A172 (cell line): ENCODE measurements at places on chromosomes 5 and 9.

DNA sequence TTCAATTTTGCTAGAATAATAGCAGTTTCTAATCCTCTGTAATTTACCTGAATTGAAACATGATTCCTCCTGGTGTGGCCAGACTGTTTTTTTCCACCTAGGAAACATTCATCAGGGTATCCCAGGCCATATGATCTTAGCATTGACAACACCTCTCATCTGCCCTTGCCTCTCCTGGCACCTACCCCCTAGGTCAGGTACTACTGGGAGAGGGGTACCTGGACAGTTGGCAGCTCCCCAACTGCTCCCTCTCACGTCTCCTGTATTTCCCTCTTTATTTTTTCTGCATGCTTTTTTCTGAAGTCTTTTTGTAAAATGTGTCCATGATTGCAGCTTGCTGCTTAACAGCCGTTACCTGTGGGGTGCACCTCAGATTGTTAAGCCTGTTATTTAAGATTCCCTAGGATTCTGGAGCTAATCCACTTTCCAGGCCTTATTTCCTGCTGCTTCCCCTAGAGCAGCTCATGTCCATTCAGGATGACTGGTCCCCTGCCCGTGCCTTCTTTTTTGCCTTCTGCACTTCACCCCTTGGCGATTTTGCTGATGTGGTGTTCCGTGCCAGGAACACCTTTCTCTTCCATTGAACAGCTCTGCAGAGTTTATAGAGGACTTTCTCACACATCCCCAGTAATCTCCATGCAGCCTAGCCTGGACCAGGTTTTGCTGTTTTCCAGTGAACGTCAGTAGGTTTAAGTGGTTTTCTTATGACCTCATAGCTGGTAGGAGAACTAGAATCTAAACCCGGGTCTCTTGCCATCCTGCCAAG, 33.6 kb downstream of the SNX30 start:
- no peak for DNase-seq

DNA sequence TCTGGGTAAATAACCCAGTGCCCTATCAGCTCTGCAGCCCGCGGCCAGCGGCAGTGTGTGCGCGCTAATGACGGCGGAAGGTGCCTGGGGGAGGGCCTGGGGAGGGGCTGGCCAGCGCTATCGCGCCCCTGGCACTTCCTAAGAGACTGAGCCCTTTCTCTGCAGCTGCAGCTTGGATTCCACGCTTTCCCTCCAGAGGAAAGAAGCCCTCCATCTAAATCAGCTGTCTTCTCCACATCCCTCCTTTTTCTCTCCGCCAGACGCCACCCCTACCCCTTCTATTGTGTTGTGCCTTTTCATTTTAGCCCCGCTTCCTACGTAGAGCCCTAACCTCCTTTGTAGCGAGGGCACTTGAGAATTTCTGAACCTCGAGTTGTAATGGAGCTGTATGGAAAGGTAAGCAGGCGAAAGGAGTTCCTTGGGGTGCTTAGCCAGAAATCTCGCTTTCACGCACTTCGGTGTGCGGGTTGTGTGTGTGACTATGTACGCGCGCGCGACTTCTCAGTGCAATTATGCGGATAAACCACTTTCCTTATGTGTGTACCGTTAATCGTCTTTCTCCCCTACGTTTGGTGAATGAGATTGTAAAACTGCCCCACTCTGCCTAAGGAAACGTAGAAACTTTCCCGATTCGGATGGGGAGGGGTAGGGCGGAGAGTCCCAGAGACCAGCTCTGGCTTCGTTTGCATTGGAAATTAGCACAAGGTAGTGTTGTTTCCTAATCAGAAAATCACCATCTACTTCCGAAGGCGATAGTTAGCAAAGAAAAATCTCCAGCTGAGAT, 664 bp upstream of the RAB3C start:
- DNase-seq, result no peak

GRCh38 chr5:1300581-1301083, 5.8 kb upstream of the TERT start:
- DNase-seq, result no peak

GRCh38 chr5:8829323-8830029, 716.4 kb downstream of the SEMA5A start:
- DNase-seq, result peak; percentile 99

DNA sequence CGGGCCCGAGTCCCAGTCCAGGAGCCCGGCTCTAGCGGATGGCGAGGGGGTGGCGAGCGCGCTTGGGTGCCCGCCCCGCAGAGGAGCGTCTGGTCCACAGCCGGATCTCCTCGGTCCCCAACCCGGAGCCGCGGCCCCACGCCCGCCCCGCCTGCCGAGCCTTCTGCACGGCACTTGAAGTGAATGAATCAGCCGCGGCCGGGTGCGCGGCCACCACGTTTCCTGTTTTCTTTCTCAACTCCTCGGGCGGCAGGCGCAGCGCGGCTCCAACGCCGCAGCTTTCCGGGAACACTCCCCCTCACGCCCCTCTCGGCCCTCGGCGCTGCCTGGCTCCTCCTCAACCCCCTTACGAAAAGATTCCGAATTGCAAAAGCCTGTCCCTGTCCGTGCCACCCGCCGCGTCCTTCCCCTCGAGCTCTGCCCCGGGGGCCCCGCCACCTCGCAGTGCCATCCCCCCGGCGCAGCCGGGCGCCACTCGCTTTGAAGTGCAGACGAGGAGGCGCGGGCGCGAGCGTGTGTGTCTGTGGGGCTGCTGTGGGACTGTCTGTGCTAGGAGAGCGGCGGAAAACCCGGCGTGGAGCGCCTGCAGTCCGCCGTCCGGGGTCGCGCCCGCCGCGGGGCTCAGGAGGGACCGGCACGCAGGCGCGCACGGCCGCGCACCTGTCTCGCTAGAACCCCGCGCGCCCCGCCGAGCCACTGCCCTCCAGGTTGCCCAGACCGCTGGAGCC, 456.6 kb downstream of the RAB3C start:
- DNase-seq, result peak; percentile 57

DNA sequence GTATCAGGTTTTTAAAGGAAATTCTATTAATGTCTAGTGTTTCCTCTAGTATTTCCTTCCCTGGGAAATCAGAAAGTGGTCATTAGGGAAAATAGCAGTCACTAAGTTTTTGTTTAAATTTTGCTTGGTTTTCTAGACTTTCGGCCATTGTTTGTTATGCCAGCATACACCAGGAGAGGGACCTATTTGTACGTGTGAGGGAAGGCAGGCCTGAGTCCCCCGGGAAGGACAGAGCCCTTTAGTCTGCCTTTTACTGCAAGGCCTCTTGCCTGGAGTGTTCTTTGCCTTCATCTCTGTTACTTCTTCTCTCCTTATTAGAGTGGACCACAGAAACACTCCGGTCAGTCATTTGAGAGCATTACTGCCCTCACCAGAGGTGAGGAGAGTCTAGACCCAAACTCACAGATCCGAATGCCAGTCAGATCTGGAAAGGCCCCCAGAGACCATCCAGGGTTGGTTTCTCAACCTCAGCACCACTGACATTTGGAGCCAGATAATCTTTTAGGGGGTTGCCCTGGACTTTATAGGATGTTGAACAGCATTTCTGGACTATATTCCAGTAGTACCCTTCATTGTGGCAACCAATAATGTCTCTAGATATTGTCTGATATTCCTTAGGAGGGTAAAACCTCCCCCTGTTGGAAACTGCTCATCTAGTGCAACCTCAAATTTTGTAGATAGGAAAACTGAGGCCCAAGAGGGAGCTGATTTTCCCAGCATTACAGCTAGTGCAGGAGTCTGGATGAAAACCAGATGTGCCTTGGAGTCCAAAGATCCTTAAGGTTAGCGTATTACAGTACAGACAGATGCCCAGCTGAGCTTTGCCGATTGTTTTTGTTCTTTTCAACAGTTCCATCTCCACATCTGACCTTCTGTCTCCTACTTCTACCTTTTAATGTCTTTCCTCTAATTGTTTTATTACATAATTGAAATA, 93.0 kb upstream of the NIPAL4 start:
- peak; percentile 38 for DNase-seq

- peak; percentile 69 for DNase-seq
Measured at GRCh38 chr5:32489791-32490562, 45.4 kb upstream of the ZFR start.

DNA sequence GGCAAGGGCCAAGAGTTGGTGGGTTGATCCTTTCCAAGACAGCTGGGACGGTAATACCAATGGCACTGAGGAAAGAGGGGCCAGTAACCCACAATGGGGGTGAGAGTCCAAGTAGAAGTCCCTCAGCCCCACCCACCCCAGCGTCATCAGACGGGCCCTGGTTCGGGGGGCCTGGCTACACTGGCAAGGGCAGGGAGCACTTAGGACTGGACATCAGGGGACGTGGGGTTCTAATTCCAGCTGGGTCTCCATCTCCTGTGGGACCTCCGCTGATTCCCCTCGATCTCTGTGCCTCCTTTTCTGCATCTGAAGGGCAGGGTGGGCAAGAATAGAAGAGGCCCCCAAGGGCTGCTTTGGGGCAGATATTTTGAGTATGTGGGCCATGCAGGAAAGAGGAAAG, 53.5 kb upstream of the FCN1 start:
- no peak for DNase-seq

DNA sequence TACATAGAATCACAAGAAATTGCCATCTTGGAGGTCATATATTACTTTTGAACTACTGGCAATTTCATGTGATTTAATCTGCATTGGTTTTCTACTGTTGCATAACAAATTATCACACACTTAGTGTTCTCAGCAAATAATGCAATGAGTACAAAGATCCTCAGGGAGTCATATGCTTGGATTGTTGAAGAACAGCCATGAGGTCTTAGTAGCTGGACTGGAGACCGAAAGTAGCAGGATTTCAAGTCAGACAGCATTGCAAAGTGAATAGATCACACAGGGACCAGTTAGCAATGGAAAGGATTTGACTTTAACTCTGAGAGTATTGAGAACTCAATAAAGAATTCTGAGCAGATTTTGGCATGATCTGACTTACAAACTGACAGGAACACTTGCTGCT, 32.2 kb upstream of the FRMD3 start:
- no peak for DNase-seq

DNA sequence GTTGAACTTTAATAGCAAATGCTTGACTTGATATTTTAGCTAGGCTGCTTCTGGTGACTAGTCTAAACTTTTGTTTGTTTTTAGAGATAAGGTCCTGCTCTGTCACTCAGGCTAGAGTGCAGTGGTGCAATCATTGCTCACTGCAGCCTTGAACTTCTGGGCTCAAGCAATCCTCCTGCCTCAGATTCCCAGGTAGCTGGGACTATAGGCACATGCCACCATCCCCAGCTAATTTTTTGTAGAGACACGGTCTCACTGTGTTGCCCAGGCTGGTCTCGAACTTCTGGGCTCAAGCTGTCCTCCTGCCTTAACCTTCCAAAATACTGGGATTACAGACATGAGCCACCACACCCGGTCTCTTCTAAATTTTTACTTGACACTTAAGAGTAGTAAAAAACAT, 20.7 kb downstream of the CDC37L1 start:
- DNase-seq, result no peak

DNA sequence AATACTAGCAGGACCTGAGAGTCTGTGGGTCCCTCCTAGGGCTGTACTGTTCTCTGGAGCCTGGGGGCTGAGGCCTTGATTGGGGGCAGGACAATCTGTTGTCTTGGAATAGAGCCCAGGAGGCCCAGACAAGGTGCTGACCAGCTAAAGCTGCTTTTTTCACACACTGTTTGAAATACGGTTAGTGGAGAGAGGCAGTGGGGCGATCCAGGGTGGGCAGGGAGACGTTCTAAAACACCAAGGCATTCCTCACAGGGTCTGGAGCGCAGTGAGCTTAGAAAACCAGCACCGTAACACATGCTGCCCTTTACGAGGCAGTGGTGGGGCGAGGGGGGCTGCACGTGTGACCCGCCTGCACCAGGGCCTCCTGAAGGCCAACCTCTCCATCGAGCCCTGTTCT, 55.1 kb downstream of the EHMT1 start:
- no peak for DNase-seq

- DNase-seq, result no peak
Measured at GRCh38 chr5:150189728-150190502, at the start of gene SLC6A7. SLC6A7 (plus strand) TSS chr5:150190062; CDS start chr5:150190328, 266 bp downstream.

GRCh38 chr9:76459694-76460635, 983 bp downstream of the GCNT1 start:
- peak; percentile 47 for DNase-seq

- no peak for DNase-seq
Measured at GRCh38 chr5:65191554-65192135, 290.1 kb downstream of the ADAMTS6 start.

- DNase-seq, result no peak
Measured at GRCh38 chr9:16484180-16484579, 386.3 kb downstream of the BNC2 start.

- no peak for DNase-seq
Measured at GRCh38 chr9:84587153-84587552, 82.4 kb upstream of the NTRK2 start.

- DNase-seq, result no peak
Measured at GRCh38 chr5:79151942-79152671, 40.5 kb downstream of the BHMT start.

DNA sequence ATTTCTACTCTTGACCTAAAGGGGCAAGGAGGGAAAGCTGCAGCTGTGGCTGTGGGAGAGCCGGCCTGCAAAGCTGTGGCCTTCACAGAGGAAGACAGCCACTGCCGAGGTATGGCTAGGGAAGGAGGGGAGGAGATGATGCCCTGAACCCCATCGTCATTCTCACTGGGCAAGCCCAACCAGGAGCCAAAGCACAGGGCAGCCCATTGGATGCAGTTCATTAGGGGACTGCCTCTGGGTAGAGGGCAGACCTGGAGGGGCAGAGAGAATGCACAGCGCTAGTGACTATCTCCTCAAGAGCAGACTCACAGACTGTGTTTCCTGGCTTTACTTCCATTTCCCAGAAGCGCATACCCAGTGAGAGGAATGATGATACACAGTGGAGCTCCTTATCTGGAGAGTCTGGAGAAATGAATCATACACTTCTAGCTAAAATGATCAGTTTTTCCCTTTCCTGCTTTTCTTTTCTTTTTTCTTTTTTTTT, 47.2 kb upstream of the TTC23L start:
- no peak for DNase-seq

DNA sequence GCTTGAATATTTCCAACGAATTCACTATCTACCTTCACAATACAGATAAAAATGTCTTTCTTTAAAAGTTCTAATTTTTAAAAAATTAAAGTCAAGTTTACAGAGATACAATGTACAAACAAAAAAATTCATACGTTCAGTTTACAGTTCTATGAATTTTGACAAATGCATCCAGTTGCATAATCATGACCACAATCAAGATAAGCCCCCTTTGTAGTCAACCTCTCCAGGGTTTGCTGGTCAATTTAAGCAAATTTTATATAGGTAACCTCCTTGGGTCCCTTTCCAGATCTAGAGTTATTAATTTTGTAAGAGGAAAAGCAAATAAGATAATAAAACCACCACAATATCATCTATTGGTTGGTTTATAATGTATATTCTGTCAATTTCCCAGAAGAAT, 76.3 kb downstream of the MRPS27 start:
- no peak for DNase-seq
